Epithelial cell of esophagus (primary cell): ENCODE measurements at places on chromosomes 5 and 9.

DNA sequence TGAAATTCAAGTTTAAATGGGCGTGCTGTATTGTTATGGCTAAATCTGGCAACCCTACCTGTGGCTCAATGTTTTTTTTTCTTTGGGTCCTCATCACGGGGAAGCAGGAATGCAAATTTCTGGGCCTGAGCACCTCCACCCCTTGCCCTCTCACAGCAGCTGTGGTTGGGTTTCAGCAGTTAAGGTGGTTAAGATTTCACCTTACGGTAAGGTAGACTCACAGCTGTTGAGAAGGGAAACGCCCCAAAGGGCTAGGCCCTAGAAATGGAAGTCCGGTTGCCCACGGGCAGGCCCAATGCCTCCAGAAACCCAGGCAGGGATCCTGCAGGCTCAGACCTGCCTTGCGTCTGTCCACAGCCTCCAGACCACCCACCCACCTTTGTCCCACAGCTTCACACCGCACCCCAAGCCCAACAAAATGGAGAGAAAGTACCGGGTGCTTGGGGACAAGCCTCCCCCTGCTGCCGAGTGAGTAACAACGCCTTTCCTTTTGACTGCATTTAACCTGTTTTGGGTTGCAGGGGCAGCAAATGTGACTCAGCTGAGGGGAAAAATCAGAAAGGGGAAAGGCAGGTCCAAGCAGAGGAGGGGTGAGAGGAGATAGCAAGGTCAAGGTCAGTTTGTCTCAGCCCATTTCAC, 48.1 kb upstream of the TDRD7 start:
- no peak for DNase-seq

DNA sequence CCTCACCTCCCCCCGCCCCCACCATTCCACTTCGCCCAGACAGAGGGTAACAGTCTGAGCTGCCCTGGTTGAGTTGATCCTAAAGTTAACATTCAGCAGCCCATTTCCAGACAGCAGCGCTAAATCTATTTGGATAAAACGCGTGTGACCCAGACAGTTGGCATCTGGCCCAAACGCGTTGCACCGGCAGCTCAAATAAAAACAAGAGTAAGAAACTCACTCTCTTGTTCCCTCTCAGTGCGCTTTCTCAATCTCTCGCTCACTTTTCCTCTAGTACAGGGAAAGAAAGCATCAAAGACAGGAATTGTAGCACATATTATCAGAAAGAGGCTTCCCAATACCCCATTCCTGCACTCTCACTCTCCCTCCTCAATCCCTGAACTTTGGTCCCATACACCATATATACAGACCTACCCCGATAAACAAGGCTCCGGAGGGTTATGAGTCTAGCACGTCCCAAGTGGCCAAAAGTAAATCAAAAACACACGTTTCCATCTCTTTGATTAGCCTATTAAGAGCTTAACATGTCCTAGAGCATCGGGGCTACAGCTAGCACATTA, 1.3 kb downstream of the ADAMTS6 start:
- DNase-seq = peak; percentile 65

- no peak for DNase-seq
Observed at GRCh38 chr5:178259623-178260536, 27.3 kb upstream of the PHYKPL start.

GRCh38 chr9:79116709-79117108, 455.1 kb upstream of the TLE4 start:
- DNase-seq = no peak

DNA sequence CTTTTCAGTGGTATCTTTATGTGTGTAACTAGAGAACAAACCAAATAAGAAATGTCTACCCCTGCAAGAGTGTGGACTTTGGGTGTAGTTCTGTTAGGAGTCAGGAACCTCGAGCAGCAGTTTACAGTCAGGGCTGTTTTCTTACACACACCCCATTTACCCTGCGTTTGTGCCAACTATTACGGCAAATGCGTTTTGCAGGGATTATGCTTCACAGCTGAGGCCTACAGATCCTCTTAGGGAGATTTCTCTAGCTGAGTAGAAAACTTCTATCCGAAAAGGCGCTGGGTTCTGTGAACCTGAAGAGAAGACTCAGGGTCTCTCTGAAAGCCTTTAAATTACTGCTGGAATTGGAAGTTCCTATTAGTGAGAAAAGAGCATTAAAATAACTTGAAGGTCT, 51.4 kb downstream of the ACER2 start:
- DNase-seq = no peak

DNA sequence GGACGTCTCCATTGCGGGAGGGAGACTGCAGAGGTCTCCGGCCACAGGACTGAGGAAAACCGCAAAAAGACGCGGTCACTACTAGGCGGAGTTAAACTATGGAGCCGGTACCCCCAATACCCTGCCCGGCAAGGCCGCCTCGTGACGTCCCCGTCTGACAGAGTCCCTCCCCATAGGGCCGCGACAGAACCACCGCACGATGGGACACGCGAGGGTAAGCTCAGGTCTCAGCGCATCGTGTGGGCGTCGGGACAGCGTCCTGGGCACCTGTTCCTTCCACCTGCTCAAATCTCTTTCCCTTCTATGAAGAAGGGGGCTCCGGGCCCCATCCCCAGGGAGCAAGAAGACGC, 35.2 kb upstream of the GLDC start:
- DNase-seq = no peak

DNA sequence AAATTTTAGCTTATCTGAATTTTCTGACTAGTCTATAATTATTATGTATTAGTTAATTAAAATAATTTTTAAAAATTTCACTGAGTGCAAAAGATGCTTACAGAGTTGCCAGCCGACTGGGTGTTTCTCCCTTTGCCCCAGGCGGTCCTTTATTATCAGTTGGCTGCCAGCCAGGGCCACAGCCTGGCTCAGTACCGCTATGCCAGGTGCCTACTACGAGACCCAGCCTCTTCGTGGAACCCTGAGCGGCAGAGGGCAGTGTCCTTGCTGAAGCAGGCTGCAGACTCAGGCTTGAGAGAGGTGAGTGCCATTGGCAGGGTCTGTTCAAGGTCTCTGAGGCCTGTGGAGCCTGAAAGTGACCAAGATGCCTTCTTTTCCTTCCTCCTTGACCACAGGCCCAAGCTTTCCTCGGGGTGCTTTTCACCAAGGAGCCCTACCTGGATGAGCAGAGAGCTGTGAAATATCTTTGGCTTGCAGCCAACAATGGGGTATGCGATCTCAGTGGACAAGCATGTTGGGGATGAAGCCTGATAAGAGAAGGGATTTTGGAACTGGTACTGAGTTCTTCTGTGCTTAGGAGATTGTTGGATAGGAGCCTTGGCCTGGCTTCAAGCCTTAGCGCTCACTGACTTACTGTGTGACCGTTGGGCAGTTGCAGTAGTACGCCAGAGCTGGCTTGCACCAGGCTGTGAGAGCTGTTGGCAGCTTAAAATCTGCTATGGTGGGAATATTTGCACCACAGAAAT, 10.6 kb downstream of the DELE1 start:
- no peak for DNase-seq

- DNase-seq = no peak
Observed at GRCh38 chr9:125651576-125652232, 55.3 kb downstream of the MAPKAP1 start.

GRCh38 chr5:117204404-117204803, 629.8 kb upstream of the SEMA6A start:
- no peak for DNase-seq
